ENCODE measurements at places on chromosomes 16 and 17. TPM values are rescaled to one million over a fixed set of nuclear protein-coding genes. Genes with fewer than 3 reads are reported as not detected.

CCL3 gene
- not detected for total RNA-seq

MNT gene
- 1.5 TPM for total RNA-seq

SHISA9 gene
- total RNA-seq: 0.06 TPM

COPS3 gene
- 254 TPM for total RNA-seq

SPDYE4 gene
- not detected for total RNA-seq

KRT13 gene
- not detected for total RNA-seq

Data from H4 (cell line).